ENCODE measurements at places on chromosomes 16 and 17.

- no peak for DNase-seq
Measured at GRCh38 chr16:64543441-64543840, 578.4 kb downstream of the CDH11 start.

DNA sequence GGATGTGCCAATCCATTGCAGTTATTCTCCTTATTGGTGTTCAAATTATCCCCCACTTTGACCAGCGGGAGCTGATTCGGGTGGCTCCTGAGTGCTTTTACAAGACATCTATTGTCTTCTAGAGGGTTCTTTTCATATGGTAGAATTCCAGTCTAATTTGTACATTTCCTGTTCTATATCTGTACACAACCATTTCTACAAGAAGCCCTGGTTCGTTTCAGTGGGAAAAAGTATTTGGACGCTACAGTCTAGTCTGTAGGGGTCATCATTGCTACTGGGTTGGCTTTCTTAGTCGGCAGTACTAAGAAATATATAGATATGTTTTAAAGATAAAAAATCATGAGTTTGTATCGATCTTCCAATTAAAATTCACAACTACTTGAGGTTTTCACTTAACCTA, 262.6 kb downstream of the MAP2K6 start:
- no peak for DNase-seq

DNA sequence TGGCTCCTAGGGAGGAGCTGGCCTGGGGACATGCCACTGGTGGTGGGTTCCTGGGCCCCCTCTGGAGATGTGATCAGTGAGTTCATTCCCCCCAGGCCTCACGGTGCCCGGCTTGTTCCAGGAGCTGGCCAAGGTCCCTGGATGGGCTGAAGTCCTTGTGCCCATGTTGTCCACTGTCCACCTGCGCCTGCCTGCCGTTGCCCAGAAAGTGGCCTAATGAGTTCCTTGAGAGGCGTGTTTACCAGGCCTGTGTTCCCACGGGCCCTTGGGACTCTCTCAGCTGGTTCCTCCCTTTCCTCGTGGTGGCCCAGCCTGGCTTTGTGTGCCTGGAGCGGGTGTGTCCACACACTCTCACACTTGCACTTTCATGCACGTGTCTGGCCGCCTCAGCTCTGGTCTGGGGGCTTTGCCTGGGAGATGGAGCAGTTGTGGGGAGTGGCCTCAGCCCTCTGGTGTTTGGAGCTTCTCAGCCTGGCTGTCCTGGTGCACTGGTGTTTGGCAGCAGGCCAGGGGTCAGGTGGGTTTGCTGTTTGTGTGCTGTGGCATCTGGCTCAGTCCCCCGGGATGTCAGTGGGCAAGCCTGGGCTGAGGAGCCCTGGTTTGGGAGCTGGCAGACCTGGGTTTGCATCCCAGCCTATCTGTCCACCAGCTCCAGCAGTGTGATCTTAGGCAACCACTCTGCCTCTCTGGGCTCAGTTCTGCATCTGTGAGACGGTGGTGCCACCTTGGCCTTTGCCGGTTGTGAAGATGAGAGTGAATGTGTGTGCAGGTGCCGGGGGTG, 18.0 kb downstream of the ADCY7 start:
- DNase-seq, result peak; percentile 76

GRCh38 chr16:23424292-23424958, 28.6 kb downstream of the COG7 start:
- DNase-seq, result no peak

DNA sequence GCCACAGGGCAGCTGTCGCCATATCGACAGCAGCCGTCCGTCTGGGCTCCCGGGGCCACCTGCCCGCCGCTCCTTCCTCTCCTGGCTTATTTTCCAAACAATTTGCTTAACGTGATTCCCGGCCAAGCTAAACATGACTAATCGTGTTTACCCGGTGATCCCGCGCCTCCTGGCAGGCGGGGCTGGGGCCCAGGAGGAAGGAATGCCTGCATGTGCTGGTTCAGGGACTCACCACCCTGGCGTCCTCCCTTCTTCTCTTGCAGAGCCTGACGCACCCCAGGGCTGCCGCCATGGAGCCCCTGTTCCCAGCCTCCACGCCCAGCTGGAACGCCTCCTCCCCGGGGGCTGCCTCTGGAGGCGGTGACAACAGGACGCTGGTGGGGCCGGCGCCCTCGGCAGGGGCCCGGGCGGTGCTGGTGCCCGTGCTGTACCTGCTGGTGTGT, 6.1 kb downstream of the SSTR5 start:
- no peak for DNase-seq

DNA sequence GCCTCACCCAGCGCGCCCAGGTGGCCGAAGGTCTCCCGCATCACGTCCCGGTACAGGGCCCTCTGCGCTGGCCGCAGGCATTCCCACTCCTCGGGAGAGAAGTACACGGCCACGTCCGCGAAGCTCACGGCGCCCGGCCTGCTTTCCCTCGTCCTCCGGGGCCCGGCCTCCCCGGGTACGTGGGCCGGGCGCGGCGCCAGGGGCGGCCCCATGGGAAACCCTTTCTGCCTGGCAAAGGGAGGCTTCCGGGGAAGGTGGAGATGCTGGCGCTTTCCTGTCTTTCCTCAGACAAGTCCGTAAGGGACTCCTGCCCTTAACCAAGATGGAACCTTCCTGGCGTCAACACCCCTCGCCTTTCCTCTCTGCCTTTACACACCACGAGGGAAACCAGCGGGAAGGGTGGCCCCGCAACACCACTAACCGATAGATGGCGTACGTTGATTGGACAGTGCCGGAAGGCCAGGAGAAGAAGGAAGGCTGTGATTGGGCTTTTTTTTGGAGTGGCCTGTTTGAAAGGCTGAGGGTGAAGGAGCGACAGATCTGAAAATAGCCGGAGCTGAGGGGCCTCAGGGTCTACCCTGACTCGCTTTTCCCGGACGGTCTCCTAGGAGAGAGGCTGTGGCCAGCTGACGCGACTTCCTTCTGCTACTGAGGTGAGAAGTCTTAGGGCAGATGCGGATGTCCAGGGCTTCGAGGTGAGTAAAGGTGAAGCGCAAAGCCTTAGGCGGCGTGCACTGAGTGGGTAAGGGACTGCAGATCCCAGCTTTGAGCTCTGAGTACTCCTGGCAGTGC, at the start of gene ZNF785:
TSS of gene ZNF785 (minus strand) at position 298 of the 792 bp plus-strand sequence. CDS start at position 212, 86 bp downstream.
- peak; percentile 96 for DNase-seq

DNA sequence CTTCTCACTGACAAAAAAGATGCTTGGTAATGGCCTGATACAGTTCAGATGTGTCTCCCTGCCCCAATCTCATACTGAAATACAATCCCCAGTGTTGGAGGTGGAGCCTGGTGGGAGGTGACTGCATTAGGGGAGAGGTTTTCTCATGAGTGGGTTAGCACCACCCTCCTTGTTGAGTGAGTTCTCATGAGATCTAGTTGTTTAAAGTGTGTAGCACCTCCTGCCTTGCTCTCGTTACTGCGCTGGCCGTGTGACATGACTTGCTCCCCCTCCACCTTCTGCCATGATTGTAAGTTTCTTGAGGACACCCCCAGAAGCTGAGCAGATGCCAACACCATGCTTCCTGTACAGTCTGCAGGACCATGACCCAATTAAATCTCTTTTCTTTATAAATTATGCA, 5.0 kb downstream of the TSR1 start:
- DNase-seq, result no peak

- DNase-seq, result no peak
Measured at GRCh38 chr17:20314834-20315233, 152.5 kb downstream of the LGALS9B start.

DNA sequence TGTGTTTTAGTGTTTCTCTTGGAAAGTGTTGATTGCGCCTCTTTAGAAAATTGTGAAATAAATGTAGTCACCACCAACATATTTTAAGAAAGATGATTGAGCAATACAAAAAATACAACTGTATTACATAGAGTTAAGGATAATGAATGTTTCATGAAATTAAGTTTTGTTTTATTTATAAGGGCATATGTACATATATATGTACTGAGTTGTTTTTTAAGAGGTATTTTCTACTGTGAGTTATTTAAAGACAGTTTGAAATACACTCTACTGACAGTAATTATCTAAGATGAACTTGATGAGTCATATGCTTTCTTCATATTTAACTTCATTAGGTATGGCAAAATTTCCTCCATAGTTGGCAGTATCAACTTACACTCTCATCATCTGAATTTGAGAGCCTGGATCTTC, 411.7 kb downstream of the HS3ST3B1 start:
- DNase-seq, result no peak

DNA sequence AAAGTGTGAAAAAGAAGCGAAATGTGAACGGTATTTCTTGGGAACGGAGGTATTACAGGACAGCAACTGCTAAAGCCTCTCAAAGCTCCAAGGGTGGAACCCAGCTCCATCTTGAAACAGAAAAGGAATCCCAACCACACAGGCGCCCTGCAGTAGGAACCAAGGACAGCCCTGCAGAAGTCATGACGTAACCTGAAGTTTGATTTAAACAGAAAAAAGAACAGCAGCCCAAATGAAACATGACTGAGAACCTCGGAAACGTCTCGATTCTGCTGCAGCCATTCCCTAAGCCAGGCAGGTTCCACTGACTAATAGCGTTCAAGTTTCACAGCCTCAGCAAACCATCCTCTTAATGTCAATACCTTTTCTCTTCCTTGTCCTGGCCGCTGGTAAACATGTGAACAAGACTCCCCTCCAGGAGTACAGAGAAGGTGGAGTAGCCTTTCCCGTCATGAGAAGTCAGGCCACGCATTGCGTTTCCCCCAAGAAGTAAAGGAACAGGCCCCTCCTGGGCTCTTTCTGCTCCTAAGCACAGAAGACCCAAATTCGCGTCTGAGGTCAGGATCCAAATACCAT, 20.1 kb downstream of the SIAH1 start:
- DNase-seq, result no peak

DNA sequence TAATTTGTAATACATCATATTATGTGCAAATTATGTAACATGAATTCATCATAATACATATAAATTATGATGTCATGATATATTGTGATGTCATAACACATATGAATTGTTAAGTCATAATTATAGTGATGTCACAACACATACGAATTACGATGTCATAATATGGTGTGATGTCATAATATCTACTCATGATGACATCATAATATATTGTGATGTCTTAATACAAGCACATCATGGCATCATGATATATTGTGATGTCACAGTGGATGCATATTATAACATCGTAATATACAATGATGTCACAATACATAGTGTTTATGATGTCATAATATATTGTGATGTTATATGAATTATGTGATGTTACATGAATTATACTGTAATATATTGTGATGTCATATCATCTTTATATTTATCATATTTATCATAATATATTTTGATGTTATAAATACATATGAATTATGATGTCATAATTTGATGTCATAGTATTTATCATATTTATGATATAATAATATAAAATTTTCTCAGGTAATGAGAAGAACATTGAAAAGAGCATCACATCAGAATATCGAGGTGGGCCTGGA, 1793.0 kb downstream of the TP53TG3F start:
- DNase-seq, result no peak

DNA sequence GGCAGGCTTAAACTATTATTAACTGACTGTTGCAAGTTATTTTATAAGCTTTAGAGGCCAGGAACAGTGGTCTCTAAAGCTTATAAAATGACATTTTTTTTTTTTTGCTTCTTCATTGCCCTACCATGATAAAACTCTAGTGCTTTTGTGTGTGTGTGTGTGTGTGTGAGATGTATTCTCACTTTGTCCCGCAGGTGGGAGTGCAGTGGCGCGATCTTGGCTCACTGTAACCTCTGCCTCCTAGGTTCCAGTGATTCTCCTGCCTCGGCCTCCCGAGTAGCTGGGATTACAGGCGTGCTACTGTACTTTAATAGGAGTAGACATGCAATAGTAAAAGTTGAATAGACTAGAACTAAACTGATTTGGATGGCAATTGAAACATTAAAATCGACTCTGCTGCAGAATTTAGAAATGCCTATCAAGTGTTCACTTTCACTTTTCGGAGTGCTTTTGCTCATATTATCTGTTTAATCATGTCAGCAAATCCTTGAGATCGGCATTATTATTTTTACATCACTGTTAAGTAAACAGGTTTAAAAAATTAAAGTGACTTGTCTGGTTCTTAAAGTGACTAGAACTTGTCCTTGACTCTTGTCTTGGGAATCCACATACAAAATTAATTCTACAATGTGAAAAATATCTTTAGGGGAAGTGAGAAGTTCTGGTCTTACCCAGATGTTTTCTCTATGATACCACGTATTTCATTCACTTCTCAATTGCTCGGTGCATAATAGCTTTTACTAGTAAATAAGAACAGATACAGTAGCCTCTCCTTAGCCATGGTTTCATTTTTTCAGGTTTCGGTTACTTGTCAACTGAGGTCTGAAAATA, 8.4 kb upstream of the PCTP start:
- DNase-seq, result no peak

- DNase-seq, result no peak
Measured at GRCh38 chr17:70520447-70520846, 351.1 kb downstream of the KCNJ2 start.

GRCh38 chr16:57629516-57630406, 1.3 kb downstream of the ADGRG1 start:
- DNase-seq, result no peak

- peak; percentile 14 for DNase-seq
Measured at GRCh38 chr16:88940862-88941817, 35.9 kb downstream of the CBFA2T3 start.

GRCh38 chr16:58333985-58334384, 39.2 kb upstream of the PRSS54 start:
- DNase-seq, result no peak

DNA sequence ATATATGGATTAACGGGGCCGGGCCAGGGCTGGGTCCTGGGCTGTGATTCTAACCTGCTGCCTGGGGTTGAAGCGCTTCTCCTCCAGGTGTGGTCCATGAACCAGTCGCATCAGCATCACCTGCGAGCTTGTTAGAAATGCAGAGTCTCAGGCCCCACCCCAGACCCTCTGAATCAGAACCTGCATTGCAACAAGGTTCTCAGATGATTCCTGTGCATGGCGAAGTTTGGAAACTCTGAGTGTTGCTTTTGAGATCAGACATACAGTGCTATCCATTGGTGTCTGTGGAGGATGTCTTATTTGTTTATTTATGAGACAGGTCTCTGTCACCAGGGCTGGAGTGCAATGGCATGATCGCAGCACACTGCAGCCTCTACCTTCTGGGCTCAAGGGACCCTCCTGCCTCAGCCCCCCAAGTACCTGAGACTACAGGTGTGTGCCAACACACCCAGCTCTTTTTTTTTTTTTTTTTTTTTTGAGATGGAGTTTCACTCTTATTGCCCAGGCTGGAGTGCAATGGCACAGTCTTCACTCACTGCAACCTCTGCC, 99.8 kb downstream of the PITPNC1 start:
- no peak for DNase-seq

DNA sequence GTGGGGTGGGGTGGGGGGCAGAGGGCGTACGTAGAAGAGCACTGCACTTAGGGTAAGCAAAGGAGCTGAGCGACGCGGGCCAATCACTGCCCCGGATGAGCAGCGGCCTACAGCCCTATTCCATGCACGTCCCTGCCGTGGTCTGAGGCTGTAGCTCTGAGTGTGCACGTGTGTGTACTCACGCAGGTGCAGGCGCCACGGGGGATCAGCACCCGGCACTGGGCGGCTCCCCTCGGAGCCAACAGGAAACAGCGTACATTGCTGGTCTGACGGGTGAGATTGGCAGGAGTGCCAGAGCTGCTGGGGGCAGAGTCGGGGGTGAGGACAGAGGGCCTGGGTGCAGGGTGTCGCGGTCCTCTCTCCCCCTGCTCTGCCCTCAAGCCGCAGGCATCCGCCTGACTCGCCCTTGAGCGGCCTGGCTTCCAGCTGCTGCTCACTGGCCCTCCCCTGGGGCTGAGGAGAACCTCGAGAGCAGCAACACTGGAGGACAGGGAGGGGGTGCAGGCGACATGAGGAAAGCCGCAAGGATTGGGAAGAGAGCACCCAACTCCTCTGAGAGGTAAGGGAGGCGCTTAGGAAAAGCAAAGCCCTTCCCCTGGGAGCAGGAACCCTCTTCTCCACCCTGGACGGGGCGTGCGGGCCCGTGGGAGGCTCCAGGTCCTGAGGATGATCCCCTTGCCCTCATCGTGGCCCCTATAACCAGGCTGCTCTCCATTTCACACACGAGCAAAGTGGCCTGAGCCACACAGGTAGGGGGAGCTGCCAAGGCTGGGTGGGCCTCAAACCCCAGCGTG, 57.8 kb downstream of the ENGASE start:
- no peak for DNase-seq

All from psoas muscle (tissue), 8 donors.